ENCODE measurements at places on chromosomes 11 and 22.

DNA sequence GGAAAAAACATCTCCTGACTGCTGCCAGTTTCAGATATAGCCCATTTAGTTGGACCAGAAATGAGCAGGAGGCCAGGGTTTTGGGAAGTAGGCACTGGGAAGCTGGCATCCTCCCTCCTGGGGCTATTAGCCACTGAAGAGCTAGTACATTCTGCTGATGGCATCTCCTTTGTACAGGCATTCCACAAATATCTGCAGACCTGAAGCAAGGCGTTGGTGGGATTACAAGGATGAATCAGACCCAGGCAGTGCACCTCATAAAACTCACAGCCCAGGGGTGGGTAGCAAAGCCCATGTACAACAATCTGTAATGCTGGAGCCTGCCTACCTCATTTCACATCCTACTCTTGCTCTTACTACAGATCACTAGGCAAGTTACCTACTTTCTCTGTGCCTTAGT lies 27.5 kb upstream of the POU2AF1 start:
- no peak for DNase-seq

DNA sequence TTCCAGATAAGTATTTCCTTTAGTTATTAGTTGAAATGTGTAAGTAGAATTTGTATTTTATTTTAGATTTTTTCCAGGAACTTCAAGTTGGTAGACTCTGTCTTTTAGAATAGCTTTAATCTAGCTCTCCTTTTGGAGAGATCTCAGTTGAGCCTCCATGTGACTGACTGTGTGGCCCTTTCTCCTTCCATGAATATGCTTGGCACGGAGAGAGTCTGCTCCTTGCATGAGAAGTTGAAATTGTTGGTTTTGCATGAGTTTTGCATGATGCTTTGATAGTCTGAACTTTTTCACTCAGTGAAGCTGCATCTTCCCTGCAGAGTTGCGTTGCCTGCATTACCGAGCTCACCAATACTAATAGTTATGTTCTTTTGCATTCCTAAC lies 32.8 kb upstream of the CTTN start:
- no peak for DNase-seq

DNA sequence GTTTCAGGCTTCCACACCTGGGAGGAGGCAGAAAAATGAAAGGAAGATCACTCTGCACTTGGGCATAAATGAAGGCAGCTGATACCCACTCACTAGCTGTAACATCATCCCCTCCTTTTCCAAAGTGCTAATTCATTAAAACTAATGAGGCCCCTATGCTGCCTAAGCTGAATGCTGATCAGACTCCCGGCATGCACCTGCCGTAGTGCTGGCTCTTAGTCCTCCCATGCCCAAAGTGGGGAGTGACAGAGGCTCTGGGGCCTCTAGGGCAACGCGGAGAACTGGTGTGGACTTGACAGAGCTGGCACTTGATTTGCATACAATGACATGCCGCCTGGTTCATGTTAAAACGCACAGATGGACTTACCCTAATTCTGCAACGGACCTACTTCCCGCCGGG lies 96.5 kb upstream of the NCAM1 start:
- no peak for DNase-seq

GRCh38 chr11:70135625-70136059 lies 57.5 kb downstream of the ANO1 start:
- no peak for DNase-seq

- DNase-seq = no peak
Observed at GRCh38 chr11:2699185-2699530, 636 bp downstream of the KCNQ1OT1 start.

GRCh38 chr22:38881997-38882879 lies 10.2 kb upstream of the CBX6 start:
- DNase-seq = no peak

- no peak for DNase-seq
Observed at GRCh38 chr11:36631774-36632173, 33.7 kb upstream of the RAG2 start.

GRCh38 chr11:82759649-82760048 lies 26.0 kb upstream of the FAM181B start:
- no peak for DNase-seq

DNA sequence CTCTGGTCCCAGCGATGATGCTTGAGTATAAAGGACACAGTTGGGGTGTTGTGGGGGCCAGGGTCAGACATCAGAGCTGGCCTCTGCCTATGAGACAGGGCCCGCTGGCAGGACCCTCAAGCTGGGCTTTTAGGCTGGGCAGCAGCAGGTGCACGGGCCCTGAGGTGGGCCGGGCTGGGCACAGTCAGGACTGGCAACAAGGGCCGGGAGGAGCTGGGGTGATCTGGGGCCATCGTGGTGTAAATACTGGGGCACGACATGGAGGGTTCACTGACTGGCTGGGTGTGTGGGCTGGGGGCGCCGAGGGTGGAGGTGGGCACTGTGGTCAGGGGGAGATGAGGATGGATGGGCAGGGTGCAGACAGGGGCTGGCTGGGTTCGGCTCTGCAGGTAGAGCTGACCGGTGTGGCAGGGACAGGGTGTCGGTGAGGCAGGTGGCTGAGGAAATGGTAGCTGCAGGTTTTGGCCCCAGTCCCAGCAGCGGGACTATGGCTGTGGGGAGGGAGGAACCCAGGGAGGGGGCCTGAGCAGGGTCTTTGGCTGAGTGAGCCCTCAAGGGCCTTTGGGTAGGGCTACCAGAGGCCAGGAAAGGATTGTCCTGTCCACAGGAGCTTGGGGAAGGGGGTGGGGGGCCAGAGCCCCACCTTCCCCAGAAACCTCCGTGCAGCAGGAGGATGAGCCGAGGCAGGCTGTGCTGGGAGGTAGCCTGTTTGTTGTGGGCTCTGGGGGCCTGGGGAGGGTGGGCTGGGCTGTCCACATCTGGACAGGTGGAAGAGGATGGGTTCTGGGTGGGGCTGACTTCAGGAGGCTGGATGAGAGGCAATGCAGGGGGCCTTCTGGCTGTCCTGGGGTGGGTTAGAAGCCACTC lies 81.4 kb downstream of the KCNQ1 start:
- no peak for DNase-seq

DNA sequence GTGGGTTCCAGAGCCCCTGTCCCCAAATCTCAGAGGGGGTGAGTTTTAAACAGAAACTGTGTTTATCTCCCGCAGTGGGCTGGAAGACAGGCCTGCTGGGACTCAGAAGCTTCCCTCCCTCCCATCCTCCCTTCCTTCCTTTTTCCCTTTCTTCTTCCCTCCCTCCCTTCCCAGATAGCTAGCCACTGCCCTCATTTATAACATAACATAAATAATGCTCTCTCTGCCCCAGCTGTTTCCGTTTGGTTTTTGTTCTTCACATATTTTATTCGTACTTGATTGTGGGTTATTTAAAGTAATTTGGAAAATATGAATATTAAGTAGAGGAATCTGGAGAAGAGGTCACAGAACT lies 140.9 kb downstream of the TEAD1 start:
- no peak for DNase-seq

DNA sequence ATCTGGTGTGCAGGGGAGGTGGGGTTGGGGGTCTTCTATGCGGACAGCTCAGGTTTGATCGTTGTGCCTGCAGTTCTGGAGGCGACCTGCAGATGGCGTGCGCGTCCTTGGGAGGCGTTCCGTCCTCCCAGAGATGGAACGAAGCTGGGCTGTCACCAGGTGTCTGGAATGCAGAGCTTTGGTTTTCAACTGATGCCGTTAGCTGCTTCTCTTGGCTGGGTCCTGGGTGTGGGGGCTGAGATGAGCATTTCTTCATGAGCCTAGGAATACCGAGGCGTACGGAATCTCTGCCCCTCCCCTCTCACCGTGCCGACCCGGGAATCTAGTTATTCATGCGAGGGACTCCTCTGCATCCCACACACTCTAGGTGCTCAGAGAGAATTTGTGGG lies 98.6 kb downstream of the CEP164 start:
- peak; percentile 50 for DNase-seq

- no peak for DNase-seq
Observed at GRCh38 chr11:118789501-118790356, 1.2 kb downstream of the DDX6 start.

DNA sequence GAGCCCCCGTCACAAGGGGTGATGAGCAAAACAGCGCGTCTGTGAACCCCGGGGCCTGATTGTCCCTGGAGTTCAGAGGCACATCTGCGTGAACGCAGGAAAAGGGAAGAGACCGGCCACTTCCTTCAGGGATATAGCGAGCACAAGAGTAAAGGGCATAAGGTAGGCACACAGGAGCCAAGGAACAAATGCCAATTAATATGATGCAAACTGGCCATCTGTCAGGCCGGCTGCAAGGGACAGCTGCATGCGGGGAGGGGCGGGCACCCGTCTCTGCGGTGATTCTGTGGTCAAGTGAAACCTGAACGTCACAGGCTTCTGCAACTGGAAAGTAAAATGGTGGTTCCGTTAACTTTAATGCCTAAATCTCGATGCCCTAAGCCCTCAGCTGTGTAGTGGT lies 64.7 kb downstream of the TRIM29 start:
- DNase-seq = no peak

DNA sequence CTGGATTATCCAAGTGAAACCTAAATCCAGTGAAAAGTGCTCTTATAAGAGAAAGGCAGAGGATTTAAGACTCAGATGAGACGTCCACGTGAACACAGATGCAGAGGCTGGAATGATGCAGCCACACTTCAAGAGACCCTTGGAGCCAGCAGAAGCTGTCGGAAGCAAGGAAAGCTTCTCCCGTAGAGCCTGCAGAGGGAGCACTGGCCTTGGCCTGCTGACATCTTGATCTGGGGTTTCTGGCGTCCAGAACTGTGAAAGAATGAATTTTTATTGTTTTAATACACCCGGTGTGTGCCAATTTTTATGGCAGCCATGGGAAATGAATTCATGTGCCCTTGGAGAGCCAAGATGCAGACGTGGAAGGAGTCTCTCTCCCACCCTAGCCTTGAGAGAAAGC lies 407.0 kb upstream of the B3GAT1 start:
- no peak for DNase-seq

- no peak for DNase-seq
Observed at GRCh38 chr22:23270212-23270733, 90.0 kb downstream of the BCR start.

DNA sequence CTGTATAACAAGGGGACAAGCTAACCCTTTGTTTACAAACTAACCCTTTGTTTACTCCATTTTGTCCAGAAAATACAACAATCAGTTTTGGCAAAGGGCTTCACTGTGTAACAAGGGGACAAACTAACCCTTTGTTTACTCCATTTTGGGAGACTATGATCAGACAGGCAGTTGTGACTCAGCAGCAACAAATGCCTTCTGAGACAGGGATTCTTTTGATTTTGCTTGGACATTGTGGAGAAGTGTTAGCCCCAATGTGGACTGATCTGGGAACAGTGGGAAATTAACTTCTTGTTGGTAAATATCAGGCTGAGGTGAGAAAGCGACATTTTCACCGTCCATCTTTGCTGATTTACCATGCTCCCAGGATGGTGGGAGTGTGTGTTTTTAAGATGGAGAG lies 983 bp downstream of the EHF start:
- DNase-seq = no peak

DNA sequence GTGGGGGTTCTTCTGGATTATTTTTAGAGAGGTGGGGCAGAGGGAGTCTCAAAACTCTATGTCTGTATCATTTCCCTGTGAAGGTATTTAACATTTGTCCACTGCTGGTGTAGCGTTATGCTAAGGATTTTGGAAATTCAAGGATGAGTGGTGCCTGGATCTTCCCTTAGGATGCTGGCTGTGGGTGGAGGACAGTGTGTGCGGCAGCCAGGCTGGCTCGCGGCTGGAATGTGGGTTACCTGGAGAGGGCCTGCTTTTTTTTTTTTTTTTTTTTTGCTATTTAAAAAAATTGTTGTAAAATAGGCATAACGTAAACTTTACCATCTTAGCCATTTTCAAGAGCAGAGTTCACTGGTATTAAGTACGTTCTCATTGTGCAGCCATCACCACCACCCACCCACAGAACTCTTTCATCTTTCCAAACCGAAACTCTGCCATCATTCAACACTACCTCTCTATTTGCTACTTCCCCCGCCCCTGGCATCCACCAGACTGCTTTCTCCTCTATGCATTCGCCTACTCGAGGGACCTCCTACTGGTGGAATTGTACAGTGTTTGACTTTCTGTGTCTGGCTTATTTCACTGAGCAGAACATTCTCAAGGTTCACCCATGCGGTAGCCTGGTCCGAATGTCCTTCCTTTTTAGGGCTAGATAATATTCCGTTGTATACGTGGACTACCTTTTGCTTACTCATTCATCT lies 67.1 kb downstream of the PARVB start:
- no peak for DNase-seq
